NCI-H774 (cell line): ENCODE measurements at places on chromosomes 2 and 18.

- DNase-seq = no peak
Observed at GRCh38 chr2:118755384-118755783, 92.1 kb downstream of the EN1 start.

DNA sequence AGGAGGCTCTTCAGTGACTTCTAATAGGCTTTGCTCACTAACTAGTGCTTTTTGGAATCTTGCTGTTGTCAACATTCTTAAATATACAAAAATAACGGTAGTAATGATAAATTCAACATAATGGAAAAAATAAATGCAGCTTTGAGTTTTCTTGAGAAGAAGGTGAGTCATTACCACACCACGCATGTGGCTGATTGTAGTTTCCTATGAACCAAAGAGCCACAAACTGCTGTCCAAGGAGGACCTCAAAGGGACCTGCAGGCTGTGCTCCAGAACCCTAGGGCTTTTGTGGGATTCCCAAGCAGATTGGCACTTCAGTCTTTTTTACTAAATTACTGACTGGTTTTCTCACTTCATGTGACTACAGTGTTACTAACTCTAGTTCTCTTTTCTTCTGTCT is 66.7 kb downstream of the TPGS2 start:
- DNase-seq = no peak

- peak; percentile 71 for DNase-seq
Observed at GRCh38 chr18:57437766-57438671, 2.8 kb downstream of the ONECUT2 start.

DNA sequence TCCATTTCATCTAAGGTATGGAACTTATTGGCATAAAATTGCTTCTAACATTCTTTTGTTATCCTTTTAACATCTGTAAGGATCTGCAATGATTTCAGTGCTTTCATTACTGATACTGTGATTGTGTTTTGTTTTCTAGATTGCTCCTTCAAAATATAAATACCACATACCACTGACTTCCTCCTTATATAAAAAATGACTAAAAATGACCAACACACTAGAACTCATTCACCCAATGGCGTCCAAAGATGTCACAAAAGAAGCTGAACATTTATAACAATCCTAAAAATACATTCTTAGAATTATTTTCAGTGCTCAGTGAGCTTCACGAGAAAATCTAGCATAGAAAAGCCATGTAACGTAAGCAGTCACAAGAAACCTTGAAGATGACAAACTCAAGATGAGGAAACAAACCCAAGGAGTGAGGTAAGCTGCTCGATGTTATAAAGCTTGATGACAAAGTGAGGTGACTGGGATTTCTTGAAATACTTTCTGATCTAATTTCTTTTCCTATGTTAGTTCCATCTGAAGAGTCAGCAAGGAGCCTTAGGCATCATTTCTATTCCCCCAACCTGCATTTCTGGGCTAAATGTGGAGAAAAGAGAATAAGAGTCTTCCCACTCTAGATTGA is 42.6 kb downstream of the PNO1 start:
- DNase-seq = no peak

DNA sequence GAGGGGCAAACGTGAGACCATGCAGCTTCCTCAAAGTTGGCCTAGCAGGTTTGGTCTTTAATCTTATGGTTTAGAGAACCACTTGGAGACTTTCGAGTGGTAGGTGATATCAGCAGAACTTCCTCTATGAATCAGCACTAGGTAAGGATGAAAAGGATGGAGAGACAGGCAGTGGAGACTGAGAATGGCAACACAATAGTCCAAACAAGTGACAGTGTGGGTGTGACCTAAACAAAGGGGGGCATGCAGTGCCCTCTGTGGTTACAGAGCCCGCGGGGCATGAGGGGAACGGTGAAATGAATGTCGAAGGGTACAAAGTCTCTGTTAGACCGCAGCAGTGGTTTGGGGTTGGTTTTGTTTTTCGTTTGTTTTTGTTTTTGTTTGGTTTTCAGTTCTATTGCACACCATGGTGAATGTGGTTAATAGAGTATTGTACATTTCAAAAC is 143.9 kb downstream of the L3MBTL4 start:
- DNase-seq = no peak

DNA sequence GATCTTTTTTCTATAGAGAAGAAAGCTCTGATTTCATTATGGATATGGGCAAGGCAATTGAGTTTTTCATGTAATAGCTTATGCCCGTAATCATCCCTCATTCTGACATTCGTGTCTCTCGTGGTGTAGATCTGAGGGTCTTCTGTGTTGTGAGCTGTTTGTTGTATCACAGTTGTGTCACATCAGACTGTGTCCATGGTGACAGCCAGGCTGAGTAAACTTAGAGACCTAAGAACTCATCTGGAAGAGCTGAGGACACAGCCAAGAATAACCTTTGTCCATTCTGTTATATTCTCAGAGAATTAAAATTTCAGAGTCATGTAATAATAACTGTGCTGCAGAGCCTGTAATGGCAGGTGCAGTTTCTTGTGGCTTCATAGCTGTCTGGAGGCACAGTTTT is 116.5 kb downstream of the ATP9B start:
- no peak for DNase-seq

DNA sequence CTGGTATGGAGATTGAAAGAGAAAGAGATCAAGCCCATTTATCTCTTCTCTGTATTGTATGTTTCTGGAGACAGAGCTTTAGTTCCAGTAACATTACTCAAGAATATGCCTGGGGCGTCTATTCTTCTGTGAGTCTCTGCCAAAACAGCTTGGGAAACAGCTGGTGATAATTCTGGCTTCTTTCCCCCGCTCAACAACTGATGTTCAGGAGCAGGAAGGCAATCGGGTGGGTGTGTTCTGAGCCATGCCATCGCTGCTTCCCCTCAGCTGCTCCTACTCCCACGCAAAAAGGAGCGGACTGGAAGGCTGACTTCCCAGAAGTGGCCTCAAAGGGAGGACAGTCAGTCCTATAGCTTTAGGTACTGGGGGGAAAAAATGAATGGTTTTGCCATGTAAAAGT is 695.1 kb downstream of the PLCL1 start:
- DNase-seq = no peak

GRCh38 chr2:32688541-32688940 is 60.7 kb downstream of the TTC27 start:
- DNase-seq = no peak

GRCh38 chr18:62880673-62881364 is 165.5 kb downstream of the PHLPP1 start:
- DNase-seq = no peak

DNA sequence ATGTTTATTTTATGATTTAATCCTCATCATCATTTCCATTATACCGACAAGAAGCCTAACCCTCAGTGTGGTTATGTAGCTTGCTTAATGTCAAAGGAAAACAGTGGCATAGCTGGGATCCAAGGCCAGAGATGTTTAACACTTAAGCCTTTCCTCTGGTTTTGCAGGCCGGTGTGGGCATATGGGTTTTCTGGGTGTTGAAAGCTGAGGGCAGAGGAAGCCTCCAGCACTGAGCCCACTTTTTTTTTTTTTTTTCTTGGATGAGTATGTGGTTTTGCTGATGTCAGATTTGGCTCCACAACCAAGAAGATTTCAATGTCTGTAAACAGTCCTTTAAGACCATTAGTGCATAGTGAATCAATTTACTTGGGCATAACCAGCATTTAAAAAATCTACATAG is 41.3 kb downstream of the LHCGR start:
- no peak for DNase-seq

DNA sequence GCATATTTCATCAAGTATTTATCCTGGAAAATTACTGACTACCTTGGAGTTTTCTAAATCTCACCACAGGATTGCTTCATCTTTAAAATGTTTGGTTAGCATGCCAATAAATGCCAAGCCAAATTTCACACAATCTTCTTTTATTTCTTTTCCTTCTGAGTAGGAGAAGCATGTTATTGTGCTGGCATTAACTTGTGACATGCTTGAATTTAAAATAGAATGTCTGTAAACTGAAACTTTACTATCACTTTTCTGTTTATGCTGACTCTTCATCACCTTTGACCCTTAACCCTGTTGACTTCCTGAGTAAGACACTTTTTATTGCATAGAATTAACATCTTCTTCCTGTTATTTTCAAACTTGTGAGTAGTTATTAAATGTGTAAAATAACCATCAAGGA is 56.2 kb upstream of the LRRTM4 start:
- no peak for DNase-seq

DNA sequence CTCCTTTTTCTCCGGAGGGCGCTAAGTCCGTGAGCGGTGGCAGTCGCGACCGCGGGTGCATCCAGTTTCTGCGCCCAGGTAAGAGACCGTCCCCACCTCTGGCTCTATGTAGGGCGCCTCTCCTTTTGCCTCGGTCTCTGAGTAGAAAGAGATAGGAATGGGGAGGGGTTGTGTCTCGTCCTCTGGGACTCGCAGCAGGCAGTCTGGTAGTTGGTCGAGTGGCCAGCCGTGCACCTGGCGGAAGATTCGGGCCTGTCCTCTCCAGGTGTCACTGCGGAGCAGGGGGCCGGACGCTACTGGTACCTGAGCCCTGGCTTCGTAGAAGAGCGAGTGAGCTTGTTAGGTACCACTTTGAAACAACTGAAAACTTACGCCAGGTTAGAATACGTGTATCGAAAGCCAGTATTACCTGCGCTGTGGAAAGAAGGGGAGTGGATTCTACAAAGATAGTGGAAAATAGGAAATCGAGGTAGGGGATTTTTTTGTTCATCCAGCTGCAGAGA is 403 bp downstream of the MAP2 start:
- DNase-seq = peak; percentile 39

DNA sequence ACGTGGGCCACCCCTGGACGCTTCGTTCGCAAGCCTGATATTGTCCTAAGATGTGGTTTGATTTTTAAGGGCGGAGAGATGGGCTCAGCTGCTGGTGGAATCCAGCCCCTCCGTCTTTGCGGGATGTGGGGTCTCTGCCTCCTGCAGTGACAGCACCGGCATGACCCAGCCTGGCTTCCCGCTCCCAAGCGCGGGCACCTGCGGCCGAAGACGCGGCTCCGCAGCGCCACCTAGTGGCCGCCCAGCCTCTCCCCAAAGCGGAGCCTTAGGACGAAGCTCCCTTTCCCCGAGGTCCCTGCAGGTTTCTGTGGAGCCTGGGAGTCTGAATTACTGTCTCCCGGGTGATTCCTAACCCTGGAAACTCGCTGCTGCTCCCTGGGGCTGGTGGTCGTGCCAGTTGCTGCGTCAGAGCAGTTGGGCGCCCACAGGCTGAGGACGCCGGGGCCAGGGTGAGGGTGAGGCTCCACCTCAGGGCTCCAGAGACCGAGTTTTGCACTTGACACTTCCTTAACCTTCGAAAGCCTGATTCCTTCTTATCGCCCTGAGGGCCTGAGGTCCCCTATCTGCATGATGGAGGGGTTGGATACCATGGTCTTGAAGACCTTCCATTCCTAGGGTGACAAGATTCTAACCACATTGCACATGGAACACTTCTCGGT is 137.5 kb downstream of the TPO start:
- DNase-seq = peak; percentile 25

GRCh38 chr2:160891353-160891740 is 268.9 kb upstream of the TANK start:
- DNase-seq = no peak

- no peak for DNase-seq
Observed at GRCh38 chr2:15773204-15773603, 167.1 kb upstream of the MYCN start.

DNA sequence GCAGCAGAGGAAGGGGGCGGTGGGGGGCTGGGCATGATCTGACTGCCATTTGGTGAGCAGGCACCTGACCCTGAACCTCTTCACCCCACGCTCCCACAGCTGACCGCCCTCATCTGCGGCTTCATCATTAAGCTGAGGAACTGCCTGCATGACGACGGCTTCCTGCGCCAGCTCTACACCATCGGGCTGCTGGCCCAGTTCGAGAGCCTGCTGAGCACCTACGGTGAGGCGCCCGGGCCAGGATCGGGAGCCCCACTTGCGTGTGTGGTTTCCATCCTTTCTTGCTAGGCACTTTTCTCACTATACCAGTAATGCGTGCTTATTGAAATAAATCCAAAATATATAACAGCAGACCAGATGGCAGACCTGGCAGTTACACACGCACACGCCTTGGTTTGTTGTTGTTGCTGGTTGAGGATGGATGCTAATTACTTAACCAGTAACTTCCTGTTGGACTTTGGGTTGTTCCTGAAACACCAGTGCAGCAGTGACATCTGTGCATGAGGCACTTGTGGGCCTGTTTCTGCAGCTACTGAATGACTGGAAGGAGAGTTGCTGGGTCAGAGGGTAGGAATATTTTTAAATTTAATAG is 43.7 kb downstream of the COA5 start:
- DNase-seq = no peak

DNA sequence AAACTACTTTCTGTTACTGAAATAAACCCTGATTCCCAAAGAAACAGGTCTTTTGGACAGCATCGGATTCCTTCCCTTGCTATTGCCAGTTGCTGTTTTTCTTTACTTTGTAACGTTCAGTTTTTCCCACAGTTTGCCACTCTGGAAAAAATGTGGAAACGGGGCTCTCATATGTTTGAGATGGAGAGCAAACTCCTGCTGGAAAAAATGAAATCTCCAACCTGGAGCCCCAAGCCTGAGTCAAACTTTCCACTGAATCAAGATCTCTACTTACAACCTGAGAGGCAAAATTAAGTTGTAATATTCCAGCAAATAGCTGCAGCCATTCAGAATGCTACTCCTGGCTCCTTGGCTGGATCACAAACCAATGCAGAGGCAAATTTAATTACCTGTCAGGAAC is 270.7 kb downstream of the SRBD1 start:
- no peak for DNase-seq

DNA sequence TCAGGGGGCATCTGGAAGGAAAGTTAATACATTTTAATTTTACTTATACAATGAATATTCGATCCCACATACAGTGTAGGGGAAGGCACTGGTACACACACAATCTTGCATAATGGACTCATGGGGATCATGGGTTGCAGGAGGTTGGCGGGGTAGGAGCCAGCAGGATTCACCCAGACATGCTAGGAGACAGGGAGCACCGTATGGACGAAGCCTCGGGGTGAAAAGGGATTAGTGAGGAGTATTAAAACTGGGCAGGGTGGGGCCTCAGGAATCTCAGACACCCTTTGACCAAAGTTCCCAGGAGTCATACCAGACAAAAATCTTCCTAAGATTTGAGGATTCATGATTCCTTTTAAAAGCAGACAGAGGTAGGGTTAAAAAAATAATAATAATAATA is 140.8 kb downstream of the BCL11A start:
- no peak for DNase-seq
